ENCODE measurements at places on chromosomes 12 and 14.

DNA sequence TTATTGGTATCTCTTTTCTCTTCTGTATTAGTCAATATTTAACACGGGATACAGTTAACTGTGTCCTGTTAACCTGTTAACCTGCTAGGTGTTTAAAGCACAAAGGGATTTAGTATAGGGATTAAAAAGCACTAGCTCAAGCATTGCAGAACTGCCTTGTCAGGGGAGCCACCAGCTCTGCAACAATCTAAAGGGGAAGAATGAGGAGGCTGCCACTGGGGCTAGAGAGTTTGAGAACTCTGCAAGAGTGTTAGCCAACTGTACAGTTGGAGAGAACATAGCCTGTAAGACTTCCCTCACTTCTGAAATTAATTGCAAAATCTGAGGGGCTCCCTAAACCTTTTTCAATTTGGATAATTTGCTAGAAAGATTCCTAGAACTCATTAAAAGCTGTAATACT lies 6.5 kb upstream of the VRK1 start:
- DNase-seq: no peak

DNA sequence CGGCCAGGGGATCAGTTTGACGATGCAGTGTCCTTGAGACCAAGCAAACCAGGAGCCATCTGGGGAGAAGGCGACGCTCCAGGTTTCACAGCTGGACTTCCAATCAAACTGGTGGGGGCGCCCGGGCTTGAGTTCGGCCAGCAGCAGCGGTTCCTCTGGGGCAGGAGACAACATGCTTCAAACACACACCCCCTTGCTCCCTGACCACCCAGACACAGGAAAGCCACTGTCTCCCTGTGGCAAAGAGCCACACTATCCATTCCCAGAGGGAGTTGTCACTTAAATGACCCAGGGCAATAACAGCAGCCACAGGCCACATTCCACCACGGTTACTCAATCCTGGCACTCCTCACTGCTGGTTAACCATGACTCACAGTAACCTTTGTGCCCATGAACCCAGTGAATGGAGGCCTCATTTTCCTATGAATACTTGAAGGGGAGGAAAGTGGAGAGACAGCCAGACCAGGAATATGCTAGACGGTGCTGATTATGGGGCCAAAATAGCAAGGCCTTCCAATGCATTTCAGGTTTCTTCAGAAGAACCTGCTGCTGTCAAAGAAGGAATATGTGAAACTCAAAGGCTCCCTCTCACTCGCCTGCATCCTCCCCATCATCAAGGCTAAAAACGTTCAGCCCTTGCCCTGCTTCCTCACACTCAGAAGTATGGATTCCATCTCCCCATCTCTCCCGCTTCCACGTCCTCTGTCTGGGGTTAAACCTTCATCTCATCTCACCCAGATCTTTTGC lies 8.5 kb downstream of the WSB2 start:
- no peak for DNase-seq

DNA sequence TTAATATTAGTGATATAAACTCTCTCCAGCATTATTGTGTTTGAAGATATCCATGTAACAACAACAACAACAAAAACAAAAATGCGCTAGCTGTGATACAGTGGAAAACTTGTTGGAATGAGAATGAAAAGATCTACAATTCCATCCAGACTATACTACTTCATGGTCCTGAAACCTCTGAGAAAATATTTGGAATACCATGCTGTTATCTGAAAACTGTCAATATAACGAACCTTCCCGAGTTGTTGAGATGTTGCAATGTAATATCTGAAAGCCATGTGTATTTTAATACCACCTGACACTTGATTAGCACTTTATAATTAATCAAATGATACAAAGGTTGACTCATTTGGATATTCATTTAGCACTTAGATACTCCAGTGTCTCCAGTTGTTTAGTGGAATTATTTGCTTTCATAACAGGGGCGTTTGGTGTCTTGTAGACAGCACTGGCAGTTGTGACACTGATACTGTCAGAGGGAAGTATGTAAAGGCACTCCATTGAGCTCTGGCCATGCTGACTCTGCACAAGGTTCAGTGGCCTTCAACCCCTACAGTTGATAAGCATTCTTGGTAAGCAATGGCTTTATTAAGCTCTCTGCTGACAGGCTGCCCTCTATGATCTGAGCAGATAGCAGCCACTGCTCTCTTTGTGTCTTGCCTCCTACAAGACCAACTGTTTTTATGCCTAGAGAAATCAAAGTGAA lies 447.1 kb upstream of the SEL1L start:
- no peak for DNase-seq

DNA sequence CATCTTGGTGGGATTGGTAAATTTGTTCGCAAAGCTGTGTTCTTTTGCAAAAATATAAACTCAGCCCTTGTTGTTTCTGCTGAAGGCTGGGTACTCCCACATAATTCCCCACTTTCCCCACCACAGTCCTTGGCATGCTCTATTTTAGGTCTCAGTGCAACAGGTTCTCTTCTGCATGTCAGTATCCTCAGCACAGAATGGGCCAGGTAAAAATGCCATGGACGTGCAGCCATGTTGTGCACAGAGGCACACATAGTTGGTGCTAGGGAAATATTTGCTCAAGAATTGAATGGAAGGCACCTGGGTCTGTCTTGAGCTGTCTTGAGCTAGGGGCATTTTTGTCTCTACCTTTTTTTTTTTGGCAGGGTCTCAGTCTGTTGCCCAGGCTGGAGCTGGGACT lies 87.8 kb upstream of the LHX5 start:
- DNase-seq: no peak

GRCh38 chr12:108839018-108839889 lies 18.1 kb downstream of the SSH1 start:
- no peak for DNase-seq

DNA sequence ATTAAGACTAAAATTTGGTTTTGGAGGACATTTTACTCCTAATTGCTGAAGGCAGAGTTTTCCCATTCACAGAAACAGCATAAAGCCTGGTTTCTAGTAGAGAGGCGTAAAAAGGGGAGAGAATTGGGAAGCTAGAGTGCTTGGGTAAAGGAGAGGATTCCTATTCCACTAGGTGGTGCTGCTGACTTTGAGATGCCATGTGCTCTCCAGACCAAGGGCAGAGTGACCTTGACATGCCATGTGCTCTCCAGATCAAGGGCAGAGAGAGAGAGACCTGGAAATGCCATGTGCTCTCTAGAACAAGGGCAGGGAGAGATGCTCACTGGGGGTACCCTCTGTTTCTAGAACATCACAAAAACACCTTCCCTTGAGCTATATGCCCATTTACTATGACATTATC lies 176.2 kb upstream of the PDZRN4 start:
- DNase-seq: no peak

DNA sequence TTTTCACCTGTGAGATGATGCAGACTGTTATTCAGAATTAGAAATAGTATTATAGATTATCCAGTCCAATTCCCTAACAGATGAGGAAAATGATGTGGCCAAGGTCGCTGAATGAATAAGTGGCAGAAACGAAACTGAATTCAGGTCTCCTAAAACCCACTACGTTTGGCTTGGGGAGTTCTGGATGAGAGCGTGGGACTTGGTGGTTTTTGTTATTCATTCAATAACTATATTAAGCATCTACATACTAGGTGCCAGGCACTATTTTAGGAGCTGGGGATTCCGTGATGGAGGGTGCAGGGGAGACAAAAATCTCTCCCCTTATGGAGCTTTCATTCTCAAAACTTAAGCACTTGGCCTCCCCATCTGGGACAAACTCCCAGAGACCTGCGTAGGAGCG lies 813 bp upstream of the CCDC184 start:
- DNase-seq: no peak

DNA sequence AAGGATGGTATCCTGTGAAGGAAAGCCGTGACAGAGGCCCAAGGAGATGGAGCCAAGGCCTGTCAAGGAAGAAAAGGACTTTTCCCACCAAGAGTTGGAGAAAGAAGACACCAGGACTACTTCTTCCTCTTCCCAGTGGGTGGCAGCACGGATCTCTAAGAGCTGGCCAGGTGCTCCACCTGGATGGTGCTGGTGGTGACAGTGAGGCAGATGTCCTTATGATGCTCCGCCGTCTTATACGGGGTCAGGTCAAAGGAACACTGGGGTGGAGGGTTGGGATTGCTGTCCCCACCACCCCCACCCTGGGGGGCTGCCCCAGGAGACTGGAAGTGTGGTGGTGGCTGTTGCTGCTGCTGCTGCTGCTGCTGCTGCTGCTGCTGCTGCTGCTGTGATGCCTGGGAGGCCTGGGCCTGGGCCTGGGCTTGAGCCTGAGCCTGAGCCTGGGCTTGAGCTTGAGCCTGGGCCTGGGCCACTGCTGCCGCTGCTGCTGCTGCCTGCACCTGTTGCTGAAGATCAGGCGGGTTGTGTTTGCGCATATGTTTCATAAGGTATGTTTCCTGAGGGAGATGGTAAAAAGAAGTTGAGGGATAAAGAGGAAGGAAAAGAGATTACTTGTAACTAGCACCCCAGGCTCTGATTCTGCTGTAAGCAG lies 4.8 kb upstream of the ING4 start:
- DNase-seq: no peak

DNA sequence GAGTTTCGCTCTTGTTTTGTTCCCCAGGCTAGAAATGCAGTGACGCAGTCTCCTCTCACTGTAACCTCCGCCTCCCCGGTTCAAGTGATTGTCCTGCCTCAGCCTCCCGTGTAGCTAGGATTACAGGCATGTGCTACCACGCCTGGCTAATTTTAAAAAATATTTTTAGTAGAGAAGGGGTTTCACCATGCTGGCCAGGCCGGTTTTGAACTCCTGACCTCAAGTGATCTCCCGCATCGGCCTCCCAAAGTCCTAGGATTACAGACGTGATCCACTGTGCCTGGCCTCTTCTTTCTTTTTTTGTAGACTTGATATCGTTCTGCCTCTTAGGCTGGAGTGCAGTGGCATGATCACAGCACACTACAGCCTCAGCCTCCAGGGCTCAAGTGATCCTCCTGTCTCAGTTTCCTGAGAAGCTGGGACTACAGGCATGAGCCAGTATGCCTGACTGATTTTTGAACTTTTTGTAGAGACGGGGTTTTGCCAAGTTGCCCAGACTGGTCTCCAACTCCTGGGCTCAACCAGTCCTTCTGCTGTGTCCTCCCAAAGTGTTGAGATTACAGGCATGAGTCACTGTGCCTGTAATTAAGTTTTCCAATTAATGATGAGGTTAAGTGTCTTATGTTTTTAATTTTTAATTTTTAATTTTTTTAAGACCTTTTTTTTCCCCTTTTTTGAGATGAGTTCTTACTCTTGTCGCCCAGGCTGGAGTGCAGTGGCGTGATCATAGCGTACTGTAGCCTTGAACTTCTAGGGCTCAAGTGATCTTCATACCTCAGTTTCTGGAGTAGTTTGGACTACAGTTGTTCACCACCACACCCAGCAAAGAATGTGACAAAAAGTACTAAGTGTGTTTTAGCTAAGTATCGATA lies 10.2 kb downstream of the RCOR1 start:
- no peak for DNase-seq

GRCh38 chr12:7221486-7221885 lies 32.0 kb downstream of the PEX5 start:
- no peak for DNase-seq

DNA sequence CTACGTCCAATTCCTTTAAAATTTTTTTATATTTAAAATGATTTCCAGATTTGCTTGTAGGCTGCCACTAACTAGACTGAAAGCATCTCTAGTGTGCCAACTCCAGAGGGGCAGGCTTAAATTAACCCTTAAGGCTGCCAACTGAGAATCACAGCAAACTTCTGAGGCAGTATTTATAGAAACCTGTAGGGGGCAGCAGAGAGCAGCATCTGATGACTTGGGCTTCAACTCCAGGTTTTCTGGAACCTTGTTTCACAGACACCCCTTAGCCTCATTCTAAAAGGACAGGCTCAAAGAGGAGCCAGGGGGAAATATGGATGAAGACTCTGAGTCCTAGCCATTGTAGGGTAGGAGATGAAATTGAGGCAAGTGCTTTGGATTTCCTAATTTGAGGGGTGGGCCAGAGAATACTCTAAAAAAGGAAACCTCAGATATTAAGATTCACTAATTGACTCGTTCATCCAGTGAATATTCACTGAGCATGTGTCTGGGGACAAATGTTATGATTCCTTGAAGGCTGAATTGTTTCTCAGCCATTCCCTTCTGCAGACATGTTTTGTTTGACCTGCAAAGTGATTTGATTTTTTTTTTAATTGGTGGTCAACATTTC lies 63.3 kb upstream of the HSPB8 start:
- DNase-seq: no peak

- no peak for DNase-seq
Measured at GRCh38 chr12:78795934-78796445, 68.6 kb upstream of the SYT1 start.

- DNase-seq: no peak
Measured at GRCh38 chr12:42552822-42553221, 36.7 kb downstream of the PRICKLE1 start.

DNA sequence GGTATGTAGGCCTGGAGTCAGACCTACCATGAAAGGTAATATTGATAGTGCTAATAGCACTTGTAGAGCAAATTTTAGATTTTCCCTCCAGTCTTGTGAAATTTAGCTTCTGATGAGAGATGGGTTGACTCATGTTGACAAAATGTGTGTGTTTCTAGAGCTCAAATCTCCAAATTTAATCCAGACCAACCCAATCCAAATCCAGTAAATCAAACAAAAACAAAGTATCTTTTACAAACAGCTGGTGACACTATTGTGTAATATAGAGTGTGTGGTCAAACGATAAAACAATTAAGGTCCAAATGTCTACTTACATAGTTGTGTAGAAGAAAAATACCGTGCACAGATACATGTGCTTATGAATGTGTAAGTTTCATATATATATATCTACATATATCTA lies 63.4 kb upstream of the KITLG start:
- no peak for DNase-seq

- no peak for DNase-seq
Measured at GRCh38 chr12:25372969-25373817, 122.5 kb upstream of the KRAS start.

GRCh38 chr12:8630131-8630530 lies 17.5 kb upstream of the AICDA start:
- no peak for DNase-seq

DNA sequence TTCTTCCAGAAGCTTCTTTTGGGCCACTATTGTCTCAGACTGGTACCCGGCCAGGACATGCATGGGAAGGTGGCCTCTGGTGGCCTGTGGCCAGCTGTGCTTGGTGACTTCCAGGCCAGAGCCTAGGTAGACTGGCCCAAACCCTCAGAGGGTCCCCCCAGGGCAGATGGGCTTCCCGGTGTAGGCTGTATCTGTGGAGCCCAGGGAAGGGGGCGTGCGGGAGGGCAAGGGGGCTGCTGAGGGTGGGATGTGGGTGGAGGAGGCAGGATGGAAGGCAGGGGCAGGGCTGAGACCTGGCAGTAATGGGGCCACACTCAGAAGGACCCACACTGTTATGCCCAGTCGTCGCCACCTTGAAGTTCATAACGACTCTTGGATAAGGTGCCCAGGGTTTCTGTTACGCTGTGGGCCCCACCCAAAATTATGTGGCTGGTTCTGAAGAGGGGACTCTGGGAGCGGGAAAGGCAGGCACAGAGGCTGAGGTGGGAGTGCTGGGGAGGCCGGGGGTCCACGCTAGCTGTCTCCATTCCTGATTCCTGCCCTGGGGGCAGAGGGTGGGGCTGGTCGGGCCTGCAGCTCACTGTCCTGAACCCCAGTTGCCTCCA lies 52.1 kb downstream of the KIF26A start:
- no peak for DNase-seq

All from activated T-helper 1 cell treated with anti-CD3 and anti-CD28 coated beads, Interleukin-2, amount 50 U/mL, for 16 hours (primary cell).